ENCODE measurements at places on chromosomes 11 and 22. TPM values are rescaled to one million over a fixed set of nuclear protein-coding genes. Genes with fewer than 3 reads are reported as not detected.
A peak's percentile ranks its signal among the peaks of the same experiment; 100 is the strongest.

Gene SYCE3
- not detected for total RNA-seq

Gene LMO1
- total RNA-seq = not detected

Gene TRIOBP
- 85.0 TPM for total RNA-seq

Gene PCF11
- 54.5 TPM for total RNA-seq

Gene TRAPPC4
- total RNA-seq = 44.6 TPM

Gene OR52A1
- not detected for total RNA-seq

Gene KDM4E
- not detected for total RNA-seq

DNA sequence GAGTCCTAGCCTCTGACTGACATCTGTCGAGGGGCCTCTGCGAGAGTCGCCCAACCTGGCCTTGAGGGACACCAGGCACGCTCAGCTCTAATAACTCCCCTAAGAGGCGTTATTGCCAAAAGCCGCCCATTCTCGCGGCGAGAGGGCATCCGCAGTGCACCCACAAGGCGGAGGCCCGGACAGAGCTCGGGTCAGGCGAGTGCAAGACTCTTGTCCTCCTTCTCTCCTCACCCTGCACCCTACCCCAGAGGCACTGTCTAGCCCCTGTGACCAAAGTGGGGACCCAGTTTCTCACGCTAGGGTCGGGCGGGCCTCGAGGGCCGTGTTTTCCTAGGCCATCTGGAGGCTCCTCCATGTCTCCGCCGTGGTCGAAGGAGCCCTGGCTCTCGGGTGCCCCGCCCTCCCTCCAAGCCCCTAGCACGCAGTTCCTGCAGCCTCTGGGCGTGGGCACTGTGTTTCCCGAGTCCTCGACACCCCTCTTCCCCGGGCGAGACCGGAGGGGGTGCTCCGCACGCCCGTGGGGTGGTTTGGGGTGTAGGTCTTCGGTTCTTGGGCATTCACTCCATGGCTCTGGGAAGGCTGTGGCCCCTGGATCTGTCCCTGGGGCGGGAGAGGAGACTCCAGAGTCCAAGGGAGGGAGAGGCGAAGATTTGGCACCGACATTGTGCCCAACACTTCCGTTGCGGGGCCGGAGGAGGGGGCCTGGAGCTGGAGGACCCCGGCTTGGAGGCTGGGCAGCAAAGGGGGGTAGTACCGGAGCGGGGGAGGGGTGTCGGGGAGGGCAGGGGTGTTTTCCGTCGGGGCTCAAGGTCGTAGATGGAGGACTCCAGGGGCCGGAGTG is 1.0 kb downstream of the CHRM4 start:
- H3K4me1 ChIP-seq = peaks cover 23% of the 10 kb centered on the region
- DNase-seq = no peak
- peaks cover 61% of the 10 kb centered on the region for H3K27me3 ChIP-seq
- H3K36me3 ChIP-seq = no peaks in the 10 kb centered on the region

- no peaks in the 10 kb centered on the region for H3K4me1 ChIP-seq
- no peak overlapping the region for H3K4me3 ChIP-seq
- H3K27ac ChIP-seq = no peak overlapping the region
- H3K36me3 ChIP-seq = peaks cover 16% of the 10 kb centered on the region
- no peak for DNase-seq
- no peaks in the 10 kb centered on the region for H3K27me3 ChIP-seq
These were observed 12.0 kb downstream of the SIAE start for GRCh38 chr11:124661553-124661952.

- H3K4me1 ChIP-seq = peaks cover 16% of the 10 kb centered on the region
- peak overlapping the region; percentile 93 for H3K27ac ChIP-seq
- no peaks in the 10 kb centered on the region for H3K27me3 ChIP-seq
- H3K4me3 ChIP-seq = peak overlapping the region; percentile 95
- DNase-seq = no peak
- H3K36me3 ChIP-seq = no peaks in the 10 kb centered on the region
These were observed 700 bp downstream of the TTC17 start for GRCh38 chr11:43359422-43359818.

GRCh38 chr22:33817512-33818127 is 102.7 kb downstream of the LARGE1 start:
- no peak for DNase-seq
- H3K36me3 ChIP-seq = no peaks in the 10 kb centered on the region
- no peak overlapping the region for H3K27ac ChIP-seq
- no peaks in the 10 kb centered on the region for H3K4me1 ChIP-seq
- no peaks in the 10 kb centered on the region for H3K27me3 ChIP-seq
- H3K4me3 ChIP-seq = no peak overlapping the region

DNA sequence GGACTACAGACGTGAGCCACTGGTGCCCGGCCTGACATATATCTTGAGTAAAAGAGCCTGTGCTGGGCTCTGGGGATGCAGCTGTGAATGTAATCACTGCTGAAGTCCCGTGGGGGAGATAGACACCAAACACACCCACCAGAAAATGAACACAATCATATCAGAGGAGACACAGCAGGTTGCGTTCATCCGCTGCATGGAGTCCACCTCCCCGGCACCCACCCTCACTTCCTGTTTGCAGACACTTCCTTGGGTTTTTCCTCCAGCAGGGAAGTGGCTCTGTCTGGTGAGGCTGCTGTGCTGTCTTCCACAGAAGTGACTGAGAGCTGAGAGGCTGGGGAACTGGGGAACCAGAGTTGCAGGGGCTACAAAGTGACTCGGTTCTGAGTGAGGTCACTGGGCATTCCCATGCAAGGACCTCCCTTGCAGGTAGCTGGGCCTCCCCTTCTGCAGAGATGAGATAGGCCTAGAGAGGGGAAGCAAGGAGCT is 7.2 kb downstream of the MICALL1 start:
- no peak overlapping the region for H3K4me3 ChIP-seq
- H3K27me3 ChIP-seq = no peaks in the 10 kb centered on the region
- no peak for DNase-seq
- peaks cover 12% of the 10 kb centered on the region for H3K36me3 ChIP-seq
- no peak overlapping the region for H3K27ac ChIP-seq
- H3K4me1 ChIP-seq = no peaks in the 10 kb centered on the region

GRCh38 chr11:71169313-71169712 is 83.1 kb downstream of the SHANK2 start:
- H3K4me3 ChIP-seq = no peak overlapping the region
- H3K4me1 ChIP-seq = no peaks in the 10 kb centered on the region
- DNase-seq = no peak
- H3K27me3 ChIP-seq = no peaks in the 10 kb centered on the region
- no peak overlapping the region for H3K27ac ChIP-seq

DNA sequence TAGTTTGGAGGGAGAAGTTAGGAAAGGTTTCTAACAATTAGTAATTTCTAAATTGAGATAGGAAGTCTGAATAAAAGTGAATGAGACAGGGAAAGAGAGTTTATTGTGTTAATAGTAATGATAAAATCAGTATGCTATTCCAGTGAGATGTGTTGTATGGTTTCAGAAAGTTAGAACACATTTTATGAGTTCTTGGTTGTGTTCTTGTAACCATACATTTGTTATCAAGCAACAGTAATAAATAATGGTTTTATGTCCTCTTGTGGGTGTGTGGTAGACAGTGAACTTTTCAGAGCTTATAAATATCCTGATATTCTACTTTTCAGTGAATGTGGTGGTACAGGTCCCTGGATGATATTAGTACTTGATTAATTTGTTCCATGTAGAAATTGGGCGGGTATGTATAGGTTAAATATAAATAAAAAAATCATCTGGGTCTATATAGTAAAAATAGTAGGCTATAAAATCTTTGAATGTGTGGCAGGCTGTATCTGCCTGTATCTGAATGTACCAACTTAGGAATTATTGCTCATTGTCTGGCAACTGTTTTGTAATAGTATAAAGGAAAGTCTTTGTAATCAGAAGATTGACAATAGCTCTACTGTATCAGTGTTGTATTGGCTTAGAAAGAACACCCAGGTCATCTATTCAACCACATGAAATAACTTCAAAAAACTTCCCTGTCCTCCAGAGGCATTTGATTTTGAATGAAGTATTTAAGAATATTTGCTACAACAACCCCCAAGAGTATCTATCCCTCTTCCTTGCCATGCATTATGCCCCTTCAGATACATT is 54.8 kb downstream of the UVRAG start:
- DNase-seq = no peak
- H3K27me3 ChIP-seq = no peaks in the 10 kb centered on the region
- no peak overlapping the region for H3K27ac ChIP-seq

All from upper lobe of right lung (tissue), 1 donor.